ENCODE measurements at places on chromosomes 11 and 22. TPM values are rescaled to one million over a fixed set of nuclear protein-coding genes. Genes with fewer than 3 reads are reported as not detected.

GRCh38 chr22:35359380-35360065, 21.4 kb upstream of the HMOX1 start:
- DNase-seq, result no peak

DNA sequence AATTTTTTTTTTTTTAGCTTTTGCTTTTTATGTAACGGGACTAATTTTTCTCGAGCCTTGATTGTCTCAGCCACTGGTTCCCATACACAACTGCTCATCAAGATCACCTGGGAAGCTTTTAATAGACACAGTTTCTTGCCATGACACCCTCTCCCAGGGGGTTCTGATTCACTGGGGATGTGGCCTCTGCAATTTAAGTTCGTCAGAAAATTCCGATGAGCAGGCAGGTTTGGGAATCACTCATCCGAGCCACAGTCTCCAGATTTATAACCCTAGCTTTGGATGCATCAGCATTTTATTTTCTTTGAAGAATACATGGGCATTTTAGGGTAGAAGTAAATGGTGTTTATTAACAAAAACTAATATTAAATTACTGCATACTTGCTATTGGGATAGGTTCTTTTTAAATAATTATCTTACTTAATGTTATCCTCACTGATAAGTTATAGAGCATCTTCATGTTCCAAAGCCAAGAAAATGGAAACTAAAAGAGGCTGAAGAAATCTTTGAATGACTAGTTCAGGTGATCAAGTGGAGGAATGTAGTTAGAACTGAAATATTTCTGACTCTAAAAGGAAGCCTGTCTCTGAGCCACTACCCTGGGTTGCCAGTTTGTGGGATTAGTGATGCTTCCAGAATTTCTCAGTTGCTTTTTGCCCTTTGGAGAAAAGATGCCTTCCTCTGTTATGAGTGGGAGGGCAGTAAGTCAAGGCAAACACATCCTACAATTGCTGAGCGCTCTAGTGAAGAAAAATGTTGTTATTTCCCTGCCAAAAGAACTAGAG, 319.0 kb downstream of the DDX10 start:
- DNase-seq, result no peak

GRCh38 chr11:126948563-126948962, 52.0 kb downstream of the KIRREL3 start:
- no peak for DNase-seq

GRCh38 chr11:70581991-70582885, 183.9 kb downstream of the CTTN start:
- no peak for DNase-seq

DNA sequence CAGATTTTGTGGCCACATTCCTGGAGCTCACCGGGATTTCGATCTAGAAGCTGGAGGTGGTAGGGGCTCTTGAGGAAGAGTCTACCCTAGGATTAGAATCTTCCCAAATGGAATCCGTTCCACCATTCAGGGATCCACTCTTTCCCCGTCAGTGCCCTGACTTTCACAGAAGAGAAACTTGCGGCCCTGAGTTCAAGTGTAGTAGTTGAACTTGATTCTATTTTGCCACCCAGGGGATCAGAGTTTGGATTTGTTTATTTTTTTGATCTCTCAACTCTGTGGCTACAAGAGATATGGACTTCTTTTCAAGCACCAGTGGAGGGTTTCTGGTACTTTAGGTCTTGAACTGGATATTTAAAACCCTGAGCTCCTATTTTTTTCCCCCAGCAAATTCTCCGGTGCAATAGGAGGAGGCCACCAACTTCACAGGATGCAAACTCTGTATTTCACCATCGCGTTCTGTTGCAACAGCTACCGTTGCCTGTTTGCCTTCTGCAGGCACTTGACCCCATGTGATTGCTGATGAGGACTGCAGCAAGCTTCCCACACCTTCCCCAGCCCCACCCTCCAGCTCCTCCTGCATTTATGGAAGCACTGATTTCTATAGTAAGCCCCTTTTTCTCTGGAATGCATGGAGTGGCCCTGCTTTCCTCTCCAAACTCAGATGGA, 14.8 kb upstream of the MRGPRF start:
- DNase-seq, result no peak

DNA sequence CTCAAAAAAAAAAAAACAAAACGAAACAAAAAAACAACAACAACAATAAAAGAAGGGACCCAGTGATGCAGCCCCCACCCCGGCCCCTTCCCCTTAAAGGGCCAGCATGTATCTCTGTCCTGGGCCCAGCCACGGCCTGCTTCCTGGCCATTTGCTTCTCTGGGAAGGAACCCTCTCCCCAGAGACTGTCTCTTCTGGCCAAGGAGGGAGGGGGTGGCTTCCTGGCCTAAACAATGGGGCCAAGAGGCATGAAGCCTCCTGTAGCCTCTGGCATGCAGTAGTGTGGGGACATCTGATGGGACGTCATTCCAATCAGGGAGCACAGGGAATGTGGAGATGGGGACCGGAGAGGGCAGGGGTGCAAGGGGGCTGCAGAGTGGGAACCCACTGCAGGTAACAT, 25.5 kb upstream of the PDGFB start:
- DNase-seq, result peak; percentile 57

- DNase-seq, result no peak
Measured at GRCh38 chr11:30521297-30522071, 64.7 kb downstream of the MPPED2 start.

DNA sequence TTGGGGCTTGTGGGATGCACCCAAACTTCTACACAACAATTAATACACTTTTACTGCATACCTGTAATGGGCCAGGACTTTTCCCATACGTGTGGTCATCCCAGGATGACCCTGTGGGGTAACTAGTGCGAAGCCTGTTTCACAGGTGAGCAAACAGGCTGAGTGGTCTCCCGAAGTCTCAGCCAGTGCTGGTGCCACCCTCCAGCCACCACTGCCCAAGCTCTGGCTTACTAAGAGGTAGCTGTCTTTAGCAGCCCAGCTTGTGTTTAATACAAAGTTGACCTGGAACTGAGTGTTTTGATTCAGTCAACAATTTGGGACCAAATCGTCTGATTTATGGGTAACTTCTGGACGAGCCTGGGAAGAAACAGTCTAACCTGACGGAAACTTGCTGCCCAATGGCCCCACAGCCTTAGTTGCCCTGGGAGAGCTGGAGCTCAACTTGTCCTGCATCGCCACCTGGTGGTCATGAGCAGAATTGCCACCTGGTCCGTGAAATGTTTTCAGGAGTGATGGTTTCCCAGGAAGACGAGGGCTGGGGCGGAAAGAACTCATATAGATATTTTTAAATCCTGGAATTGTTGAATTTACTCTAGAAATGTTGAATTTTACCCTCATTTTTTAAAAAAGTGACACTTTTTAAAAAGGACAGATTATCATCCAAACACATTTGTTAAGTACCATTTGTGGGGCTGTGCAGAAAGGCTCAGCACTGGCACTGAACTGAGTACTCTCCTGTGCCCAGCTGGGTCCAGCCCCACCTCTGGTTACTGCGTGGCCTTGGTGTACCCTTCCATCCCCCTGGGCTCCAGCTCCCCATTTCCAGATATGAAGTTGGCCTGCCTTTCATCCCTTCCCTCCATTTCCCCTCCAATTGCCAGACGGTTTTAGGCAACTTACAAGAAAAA, 95.5 kb upstream of the PARVA start:
- peak; percentile 82 for DNase-seq

GRCh38 chr11:45945397-45945999, 23.0 kb downstream of the LARGE2 start:
- DNase-seq, result no peak

DNA sequence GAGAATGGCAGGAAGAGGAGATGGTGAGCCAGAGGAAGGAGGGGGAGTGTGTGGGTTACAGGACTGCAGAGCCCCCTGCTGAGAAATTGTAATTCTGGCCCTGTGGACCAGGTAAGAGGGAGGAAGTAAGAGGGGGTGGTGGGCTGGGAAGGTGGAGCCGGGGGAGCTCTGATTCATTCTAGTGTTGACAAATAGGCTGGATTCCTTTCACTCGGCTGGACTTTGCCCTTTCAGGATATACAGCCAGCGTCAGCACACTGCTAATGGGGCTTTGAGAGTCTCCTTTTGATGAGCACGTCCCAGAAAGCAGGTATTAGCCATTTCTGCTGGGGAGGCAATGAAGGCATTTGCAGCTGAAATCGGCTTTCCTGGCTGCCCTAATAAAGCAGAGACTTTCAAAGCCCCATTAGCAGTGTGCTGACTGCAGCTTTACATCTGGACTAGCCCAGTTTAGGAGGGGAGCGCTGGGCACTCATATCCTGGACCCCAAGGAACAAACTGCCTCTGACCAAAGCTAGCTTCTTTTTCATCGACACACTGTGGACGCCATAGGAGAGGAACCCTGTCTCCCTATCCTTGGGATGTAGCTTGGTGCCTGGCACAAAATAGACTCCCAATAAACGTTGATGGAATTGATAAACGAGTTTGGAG, 44.8 kb upstream of the CADM1 start:
- no peak for DNase-seq

DNA sequence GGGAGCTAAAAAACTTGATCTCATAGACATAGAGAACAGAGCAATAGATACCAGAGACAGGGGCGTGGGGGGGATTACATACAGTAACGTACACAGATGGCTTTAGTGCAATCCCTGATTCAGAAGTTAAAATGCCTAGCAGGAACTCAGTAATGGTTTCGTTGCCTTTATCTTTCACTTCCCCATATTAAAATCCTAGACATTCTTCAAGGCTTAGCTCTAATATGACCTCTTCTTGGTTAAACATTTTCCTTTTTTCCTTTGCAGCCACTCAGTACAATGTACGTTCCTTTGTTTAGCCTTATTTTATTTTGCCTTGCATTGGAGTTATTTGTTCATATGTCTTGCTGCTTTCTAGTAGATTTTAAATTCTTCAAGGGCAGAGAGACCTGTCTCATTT, 104.9 kb downstream of the C11orf87 start:
- DNase-seq, result no peak

DNA sequence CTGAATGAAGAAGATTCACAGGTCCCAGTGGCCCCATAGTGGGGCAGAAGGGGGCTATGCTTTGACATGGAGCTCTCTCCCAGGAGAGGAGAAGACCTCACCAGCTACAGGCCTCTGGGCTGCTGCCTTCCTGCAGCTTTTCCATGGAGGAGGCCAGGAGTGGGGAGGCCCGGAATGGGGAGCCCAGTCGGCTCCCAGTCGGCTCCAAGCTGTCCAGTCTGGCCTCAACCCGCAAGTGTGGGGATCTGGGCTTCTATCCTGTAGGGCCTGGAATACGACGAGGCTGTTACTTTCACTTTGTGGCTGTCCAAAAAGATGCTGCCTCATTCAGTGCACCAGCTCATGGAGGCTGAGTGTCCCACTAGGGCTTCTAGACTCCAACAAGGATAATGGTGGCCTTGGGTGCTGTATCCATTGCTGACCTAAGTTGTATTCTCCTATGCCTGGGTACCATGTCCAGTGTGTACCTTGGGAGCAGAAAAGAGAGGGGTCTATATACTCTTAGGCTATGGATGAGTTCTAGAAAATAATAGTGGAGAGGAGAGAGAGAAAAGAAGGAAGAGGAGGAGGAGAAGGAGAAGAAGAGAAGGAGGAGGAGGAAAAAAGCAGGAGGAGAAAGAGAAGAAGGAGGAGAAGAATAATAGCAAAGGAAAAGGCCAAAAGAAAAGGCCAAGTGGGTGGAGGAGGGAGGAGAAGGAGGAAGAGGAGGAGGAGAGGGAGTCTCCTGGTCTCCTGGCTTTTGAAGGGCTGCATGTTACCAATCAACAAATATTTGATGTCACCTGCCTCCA, 1.1 kb downstream of the MYO18B start:
- DNase-seq, result no peak

DNA sequence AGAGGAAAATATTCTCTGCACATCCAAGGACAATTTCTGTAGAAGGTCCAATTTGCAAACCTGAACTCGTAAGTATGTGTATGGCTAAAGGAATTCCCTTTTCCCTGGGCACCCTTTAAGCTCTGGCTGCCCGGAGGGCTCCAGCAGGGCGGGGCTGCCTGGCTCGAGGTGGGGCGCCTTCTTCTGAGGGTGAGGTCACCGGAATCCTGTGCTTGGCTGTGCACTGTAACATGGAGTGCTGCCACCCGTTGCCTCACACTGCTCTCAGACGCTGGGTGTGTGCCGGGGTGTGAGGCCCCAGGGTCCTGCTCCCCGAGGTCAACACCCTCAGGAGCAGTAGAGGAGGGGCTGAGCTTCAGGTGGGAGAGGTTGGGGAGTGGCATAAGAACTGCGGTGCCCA, 61.5 kb downstream of the SYN3 start:
- peak; percentile 70 for DNase-seq

- DNase-seq, result no peak
Measured at GRCh38 chr11:107801641-107802040, 56.9 kb downstream of the SLC35F2 start.

DNA sequence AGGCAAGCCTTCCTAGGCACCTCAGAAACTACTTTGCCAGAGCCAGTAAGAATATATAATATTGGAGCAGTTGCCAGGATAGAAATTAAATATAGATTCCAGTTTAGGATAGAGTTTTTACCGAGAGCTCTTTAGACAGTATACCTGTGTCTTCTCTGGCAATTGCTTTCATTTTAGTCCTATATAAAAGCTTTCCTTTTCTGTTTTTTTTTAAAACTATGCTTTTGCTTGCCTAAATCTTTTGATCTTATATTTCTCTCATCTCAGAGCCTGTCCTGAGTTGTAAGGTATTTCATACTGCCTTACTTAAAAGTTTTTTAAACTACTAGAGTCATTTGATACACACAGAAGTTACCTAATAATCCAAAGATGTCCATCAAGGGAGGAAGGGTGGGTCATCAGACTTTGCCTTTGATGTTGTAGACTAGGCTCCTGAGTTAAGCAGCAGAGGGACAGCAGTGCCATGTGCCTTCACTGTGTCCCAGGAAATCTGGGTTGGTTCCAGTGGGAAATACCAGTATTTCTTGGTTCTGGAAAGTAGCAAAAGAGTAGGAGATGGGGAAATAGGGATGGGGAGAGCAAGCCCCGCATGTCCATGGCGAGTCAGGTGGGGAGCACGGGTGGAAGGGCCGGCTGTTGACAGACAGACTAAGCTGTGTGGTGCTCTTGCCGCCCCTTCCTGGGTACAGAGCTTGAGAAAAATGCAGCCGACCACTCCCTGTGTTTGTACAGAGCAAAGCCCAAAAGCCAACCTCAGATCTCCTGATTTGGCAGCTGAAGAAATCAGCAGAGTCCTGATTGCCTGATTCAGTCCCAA, 11.2 kb downstream of the MCAM start:
- no peak for DNase-seq

Gene MMP8
- total RNA-seq, result 1.4 TPM

Gene OLFML1
- 8.3 TPM for total RNA-seq

Gene DERL3
- total RNA-seq, result 1.9 TPM

Gene TUBGCP6
- total RNA-seq, result 15.6 TPM

Gene SCARF2
- total RNA-seq, result 2.1 TPM

Gene RBM7
- 24.6 TPM for total RNA-seq

Gene SPINDOC
- 7.0 TPM for total RNA-seq

Gene KCNJ11
- total RNA-seq, result 25.7 TPM

Gene RFPL3
- not detected for total RNA-seq

Measured in heart right ventricle (tissue), 16 donors.